Midbrain (tissue), 1 donor: ENCODE measurements at places on chromosomes 7 and 10.

GRCh38 chr10:130998642-130999041 is 312.9 kb downstream of the TCERG1L start:
- DNase-seq: no peak

DNA sequence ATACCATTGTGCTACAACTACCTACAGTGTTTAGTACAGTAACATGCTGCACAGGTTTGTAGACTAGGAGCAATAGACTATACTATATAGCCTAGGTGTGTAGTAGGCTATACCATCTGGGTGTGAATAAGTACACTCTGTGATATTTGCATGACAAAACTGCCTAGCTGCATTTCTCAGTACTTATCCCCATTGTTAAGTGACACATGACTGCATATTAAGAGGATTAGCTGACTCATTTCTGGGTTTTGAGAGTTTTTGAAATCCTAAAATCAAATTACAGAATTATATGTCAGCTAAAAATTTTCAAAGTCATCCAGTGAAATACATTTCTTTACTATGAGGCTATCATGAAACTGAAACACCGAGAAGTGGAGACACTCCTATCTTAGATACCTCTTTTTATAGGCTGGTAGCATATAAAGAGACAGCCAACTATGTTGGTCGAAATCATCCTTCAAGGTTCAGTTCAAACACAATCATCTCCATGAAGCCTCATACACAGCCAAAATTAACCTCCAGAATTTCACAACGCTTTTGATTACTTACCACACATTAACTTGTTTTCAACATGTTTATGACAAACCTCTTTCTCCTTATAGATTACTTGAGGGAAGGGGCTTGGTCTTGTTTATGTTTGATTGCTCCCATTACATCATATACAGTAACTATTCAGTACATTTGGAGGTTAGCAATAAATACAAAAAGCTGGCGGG is 89.8 kb upstream of the ANK3 start:
- no peak for DNase-seq

DNA sequence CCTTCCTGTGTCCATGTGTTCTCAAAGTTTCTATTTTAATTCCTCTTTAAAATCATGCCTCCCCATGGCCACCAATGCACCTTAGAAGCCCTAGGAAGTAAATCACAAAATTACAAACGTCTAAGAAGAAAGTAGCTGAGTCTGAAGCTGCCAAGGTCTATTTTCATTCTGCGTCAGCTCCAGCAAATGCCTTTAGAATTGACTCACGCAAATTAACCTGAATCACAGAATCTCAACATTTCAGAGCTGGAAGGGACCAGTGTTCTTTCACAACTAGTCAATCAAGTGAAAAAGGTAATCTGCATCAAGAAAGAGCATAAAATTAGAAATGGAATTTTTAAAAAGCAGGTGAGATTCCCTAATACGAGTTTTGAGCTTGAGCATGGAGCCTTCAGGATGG is 1017.6 kb downstream of the SORCS3 start:
- no peak for DNase-seq

GRCh38 chr7:50346545-50347497 is 42.3 kb downstream of the IKZF1 start:
- DNase-seq: no peak

DNA sequence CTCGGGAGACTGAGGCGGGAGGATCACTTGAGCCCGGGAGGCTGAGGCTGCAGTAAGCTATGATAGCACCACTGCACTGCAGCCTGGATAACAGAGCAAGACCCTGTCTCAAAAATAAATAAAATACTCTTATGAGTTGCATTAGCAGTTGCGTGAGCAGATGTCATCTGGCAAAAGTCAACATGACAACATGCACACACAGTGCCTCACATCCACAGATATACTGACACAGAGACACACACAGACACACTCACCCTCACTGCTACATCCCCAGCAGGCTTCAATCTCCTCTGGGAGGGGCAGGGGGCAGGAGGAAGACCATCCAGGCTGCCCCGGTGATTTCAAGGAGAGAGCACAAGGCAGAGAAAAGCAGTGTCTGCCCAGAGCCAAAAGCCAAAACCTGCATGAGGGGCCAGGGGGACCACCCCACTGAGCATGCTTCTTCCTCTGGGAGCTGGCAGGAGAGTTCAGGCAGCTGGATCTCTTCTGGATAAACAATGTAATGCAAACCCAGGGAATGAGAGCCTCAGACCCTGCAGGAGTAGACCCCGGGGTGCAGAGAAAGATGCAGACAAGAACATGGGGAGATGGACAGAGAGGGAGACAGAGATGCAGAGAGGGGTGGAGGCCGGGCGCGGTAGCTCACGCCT is 9.6 kb upstream of the ELN start:
- DNase-seq: no peak
